ENCODE measurements at places on chromosomes 5 and 9. TPM values are rescaled to one million over a fixed set of nuclear protein-coding genes. Genes with fewer than 3 reads are reported as not detected.

DNA sequence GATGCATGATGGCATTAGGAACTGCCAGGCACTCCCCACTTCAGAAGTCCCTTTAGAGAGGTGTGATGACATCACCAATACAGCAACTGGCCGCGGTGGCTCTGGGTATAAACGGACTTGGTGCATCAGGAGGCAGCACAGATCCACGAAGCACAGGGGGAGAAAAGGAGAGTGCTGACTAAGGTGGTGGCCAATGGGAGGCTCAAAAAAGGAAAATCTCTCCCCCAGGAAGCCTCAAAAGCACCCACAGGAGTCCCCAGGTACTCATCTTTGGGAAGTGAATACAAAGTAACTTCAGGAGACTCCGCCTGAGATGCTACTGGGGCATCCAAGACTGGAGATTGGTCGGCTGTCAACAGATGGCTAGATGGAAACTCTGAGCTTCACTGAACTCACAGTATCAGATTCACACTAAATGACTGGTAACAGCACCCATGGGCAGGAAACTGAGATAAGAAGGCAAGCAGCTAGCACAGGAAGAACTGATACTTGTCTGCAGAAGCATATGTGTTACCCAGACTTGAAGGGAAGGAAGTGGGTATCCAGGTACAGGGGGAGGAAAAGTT lies 7.6 kb downstream of the TTC39B start:
- peaks cover 71% of the 10 kb centered on the region for H3K4me1 ChIP-seq
- peak; percentile 67 for DNase-seq
- H3K36me3 ChIP-seq, result no peaks in the 10 kb centered on the region

GRCh38 chr9:104772714-104773510 lies 9.0 kb downstream of the NIPSNAP3B start:
- no peaks in the 10 kb centered on the region for H3K27me3 ChIP-seq
- no peak overlapping the region for H3K27ac ChIP-seq
- DNase-seq, result no peak
- H3K4me3 ChIP-seq, result no peak overlapping the region
- no peaks in the 10 kb centered on the region for H3K36me3 ChIP-seq

GRCh38 chr5:176875783-176876505 lies 23.2 kb downstream of the HK3 start:
- peaks cover 2% of the 10 kb centered on the region for H3K4me1 ChIP-seq
- no peak overlapping the region for H3K27ac ChIP-seq
- peak; percentile 11 for DNase-seq
- H3K4me3 ChIP-seq, result no peak overlapping the region
- no peaks in the 10 kb centered on the region for H3K36me3 ChIP-seq

DNA sequence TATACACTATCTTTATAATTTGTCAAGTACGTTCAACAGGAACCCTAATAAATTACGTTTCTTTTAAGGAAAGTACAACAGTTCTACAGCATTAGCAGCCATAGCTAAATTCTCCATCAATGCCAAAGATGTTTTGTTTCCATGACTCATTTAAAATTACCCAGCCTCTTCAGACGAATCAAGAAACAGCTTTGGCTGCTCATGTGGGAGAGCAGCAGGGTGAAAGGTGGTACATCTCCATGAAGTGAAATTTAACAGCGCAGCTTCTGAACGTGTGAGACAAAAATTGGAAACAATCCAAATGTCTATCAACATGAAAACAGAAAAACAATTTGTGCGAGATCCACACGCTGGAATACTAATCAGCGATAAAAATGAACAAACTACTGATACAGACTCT lies 327.3 kb upstream of the CDH6 start:
- no peaks in the 10 kb centered on the region for H3K27me3 ChIP-seq
- H3K36me3 ChIP-seq, result no peaks in the 10 kb centered on the region
- H3K27ac ChIP-seq, result no peak overlapping the region

- no peak for DNase-seq
- no peaks in the 10 kb centered on the region for H3K4me1 ChIP-seq
- no peak overlapping the region for H3K27ac ChIP-seq
- no peak overlapping the region for H3K4me3 ChIP-seq
- H3K27me3 ChIP-seq, result no peaks in the 10 kb centered on the region
- no peaks in the 10 kb centered on the region for H3K36me3 ChIP-seq
These were observed 1012.3 kb downstream of the CDH9 start for GRCh38 chr5:26026044-26026443.

GRCh38 chr9:134525841-134526583 lies 115.6 kb upstream of the COL5A1 start:
- H3K4me3 ChIP-seq, result no peak overlapping the region
- H3K36me3 ChIP-seq, result no peaks in the 10 kb centered on the region
- H3K4me1 ChIP-seq, result no peaks in the 10 kb centered on the region
- no peak overlapping the region for H3K27ac ChIP-seq

DNA sequence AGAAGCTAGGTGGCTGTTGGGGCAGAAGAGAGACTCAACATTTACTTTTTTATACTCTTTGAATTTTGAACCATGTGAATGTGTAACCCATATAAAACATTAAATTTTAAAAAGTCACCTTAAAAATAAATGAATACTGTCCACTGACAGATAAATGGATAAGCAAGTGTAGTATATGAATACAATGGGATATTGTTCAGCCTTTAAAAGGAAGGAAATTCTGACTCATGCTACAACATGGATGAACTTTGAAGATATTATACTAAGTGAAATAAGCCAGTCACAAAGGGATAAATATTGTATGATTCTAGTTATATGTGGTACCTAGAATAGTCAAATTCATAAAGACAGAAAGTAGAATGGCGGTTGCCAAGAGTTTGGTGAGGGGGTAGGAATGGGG lies 113.9 kb downstream of the TMEM174 start:
- H3K4me1 ChIP-seq, result no peaks in the 10 kb centered on the region
- H3K4me3 ChIP-seq, result no peak overlapping the region
- no peaks in the 10 kb centered on the region for H3K36me3 ChIP-seq
- DNase-seq, result no peak

GRCh38 chr5:143930561-143930960 lies 118.6 kb downstream of the HMHB1 start:
- no peak for DNase-seq
- no peak overlapping the region for H3K4me3 ChIP-seq
- H3K36me3 ChIP-seq, result no peaks in the 10 kb centered on the region

DNA sequence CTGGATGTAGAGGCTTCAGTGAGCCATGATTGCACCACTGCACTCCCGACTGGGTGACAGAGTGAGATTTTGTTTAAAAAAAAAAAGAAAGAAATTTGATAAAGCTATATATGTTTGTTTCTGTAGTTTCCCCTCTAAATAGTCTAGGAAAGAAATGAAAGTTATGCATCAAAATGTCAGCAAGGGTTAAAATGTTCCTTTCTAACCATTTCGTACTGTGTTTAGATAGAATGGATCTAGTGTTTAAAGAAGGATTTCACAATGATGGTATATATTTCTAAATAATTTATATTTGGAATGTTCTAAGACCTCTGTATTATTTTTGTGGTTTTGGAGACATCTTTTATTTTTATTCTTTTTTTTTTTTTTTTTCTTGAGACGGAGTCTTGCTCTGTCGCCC lies 22.7 kb downstream of the TEK start:
- no peak for DNase-seq
- no peak overlapping the region for H3K27ac ChIP-seq
- H3K4me3 ChIP-seq, result no peak overlapping the region
- no peaks in the 10 kb centered on the region for H3K27me3 ChIP-seq
- no peaks in the 10 kb centered on the region for H3K4me1 ChIP-seq

GRCh38 chr5:130836729-130837649 lies 328.1 kb downstream of the HINT1 start:
- H3K4me3 ChIP-seq, result peak overlapping the region; percentile 82
- no peak for DNase-seq
- H3K27me3 ChIP-seq, result peaks cover 2% of the 10 kb centered on the region
- no peaks in the 10 kb centered on the region for H3K36me3 ChIP-seq

GRCh38 chr9:131801810-131802209 lies 61.9 kb upstream of the RAPGEF1 start:
- H3K36me3 ChIP-seq, result no peaks in the 10 kb centered on the region
- no peak overlapping the region for H3K4me3 ChIP-seq
- no peak overlapping the region for H3K27ac ChIP-seq

DNA sequence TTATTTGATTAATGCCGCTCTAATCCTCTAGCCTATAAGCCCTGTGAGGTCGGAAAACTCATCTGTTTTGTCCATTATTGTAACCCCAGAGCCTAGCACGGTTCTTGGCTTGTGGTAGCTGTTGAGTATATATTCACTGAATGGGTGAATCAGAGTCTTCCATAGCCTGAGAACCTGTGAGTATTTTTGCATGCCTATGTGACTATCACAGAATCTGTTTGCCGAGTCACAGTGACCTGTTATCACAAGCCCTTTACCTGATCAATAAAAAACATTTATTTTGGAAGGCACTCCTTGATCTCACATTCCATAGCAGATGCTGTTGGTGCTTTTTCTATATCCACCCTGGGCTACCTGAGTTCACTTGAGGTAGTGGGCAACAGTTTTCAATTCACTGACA lies 125.0 kb upstream of the STC2 start:
- no peak overlapping the region for H3K4me3 ChIP-seq
- H3K27me3 ChIP-seq, result no peaks in the 10 kb centered on the region
- DNase-seq, result no peak
- no peaks in the 10 kb centered on the region for H3K36me3 ChIP-seq
- H3K27ac ChIP-seq, result no peak overlapping the region

DNA sequence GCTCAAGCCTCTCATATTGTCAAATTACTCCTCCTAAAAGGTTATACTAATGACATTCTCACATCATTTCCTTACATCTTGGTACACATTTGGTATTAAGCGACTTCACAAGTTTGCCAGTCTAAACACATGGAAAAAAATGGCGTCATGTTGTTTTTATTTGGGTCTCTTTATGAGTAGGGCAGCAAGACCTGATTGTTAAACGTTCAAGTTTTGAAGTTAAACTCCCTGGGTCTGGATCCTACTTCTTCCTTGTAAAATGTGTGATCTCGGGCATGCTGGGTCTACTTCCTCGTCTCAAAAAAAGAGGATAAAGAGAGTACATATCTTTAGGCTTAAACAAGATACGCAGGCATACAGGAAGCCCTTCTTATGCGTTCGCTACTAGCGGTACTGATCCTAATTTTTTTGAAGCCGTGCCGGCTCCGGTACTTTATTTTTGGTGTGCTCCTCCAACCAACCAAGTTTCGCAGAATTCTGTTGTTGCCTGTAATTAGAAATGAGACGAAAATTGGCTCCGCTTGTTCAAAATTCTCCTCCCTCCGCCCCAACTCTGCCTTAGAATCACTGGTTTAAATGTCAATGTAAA lies 596 bp upstream of the CDC37L1 start:
- peaks cover 23% of the 10 kb centered on the region for H3K4me1 ChIP-seq
- peak; percentile 6 for DNase-seq
- peak overlapping the region; percentile 98 for H3K4me3 ChIP-seq

- no peak for DNase-seq
- H3K27ac ChIP-seq, result no peak overlapping the region
- H3K36me3 ChIP-seq, result no peaks in the 10 kb centered on the region
These were observed 242.6 kb downstream of the AUH start for GRCh38 chr9:91119142-91119541.

DNA sequence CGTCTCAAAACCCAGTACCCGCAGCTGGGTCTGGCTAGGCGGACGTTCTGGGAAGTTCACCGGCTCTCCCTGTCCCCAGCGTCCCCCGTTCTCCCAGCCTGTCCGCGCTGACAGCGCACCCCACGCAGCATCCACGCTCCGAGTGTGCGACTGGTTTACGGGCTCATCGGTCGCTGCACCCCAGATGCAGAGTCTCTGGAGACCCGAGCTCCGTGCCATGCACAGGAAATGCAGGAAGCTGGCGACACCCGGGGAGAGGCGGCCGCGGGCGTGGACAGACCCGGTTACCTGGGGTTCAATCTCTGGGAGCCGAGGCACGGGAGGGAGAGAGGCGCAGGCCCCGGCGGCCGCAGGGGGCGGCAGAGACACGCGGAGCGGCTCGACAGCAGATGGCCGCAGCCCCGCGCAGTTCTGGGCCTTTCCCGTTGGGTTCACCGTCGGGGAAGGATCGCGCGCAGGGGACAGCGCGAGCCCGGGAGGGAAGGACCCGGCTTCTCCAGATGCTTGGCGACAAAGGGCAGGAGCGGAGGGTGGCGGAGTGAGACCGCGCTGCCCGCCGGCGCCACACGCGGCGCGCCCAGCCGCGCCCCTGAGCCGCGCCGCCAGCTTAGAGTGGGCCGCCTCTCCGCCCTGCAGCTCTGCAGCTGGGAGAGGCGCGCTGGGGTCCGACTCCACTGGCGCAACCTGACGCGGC lies 558 bp downstream of the SHROOM1 start:
- H3K4me1 ChIP-seq, result peaks cover 24% of the 10 kb centered on the region
- H3K27ac ChIP-seq, result no peak overlapping the region
- H3K27me3 ChIP-seq, result peaks cover 19% of the 10 kb centered on the region
- DNase-seq, result peak; percentile 54

DNA sequence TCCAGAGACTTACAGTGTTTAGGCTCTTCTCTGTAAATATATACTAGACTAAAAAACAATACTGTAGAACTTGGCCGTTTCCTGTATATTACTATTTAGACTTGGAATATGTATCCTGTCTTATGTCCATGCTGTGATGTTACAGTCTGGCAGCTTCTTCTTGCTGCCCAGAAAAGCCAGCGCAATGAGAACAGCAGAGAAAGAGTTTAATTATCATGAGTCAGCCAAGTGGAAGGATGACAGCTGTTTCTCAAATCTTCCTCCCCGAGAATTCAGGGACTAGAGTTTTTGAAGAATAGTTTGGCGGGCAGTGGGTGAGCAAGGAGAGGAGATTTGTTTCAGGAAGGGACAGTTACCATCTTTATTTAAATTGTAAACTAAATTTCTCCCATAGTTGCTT lies 37.5 kb downstream of the NAA35 start:
- H3K36me3 ChIP-seq, result peaks cover 64% of the 10 kb centered on the region
- H3K4me1 ChIP-seq, result no peaks in the 10 kb centered on the region
- H3K27me3 ChIP-seq, result no peaks in the 10 kb centered on the region

- no peaks in the 10 kb centered on the region for H3K36me3 ChIP-seq
- no peak overlapping the region for H3K27ac ChIP-seq
- H3K4me3 ChIP-seq, result no peak overlapping the region
- no peak for DNase-seq
These were observed 160.1 kb upstream of the ZNF608 start for GRCh38 chr5:124906339-124907097.

- H3K4me3 ChIP-seq, result no peak overlapping the region
- no peaks in the 10 kb centered on the region for H3K27me3 ChIP-seq
- H3K27ac ChIP-seq, result no peak overlapping the region
These were observed 114.4 kb upstream of the FBXL7 start for GRCh38 chr5:15385553-15385952.

GRCh38 chr5:143405063-143405848 lies 1.8 kb upstream of the NR3C1 start:
- H3K27me3 ChIP-seq, result no peaks in the 10 kb centered on the region
- peak overlapping the region; percentile 87 for H3K4me3 ChIP-seq
- peak; percentile 92 for DNase-seq
- peaks cover 2% of the 10 kb centered on the region for H3K36me3 ChIP-seq

DAPK1 gene
- 0.42 TPM for polyA plus RNA-seq

RAI14 gene
- polyA plus RNA-seq, result not detected

HEMGN gene
- 7.0 TPM for polyA plus RNA-seq

ZNF658 gene
- 1.6 TPM for polyA plus RNA-seq

CATSPER3 gene
- 1.3 TPM for polyA plus RNA-seq

SLC22A4 gene
- not detected for polyA plus RNA-seq

CCNO gene
- polyA plus RNA-seq, result not detected

TSSK1B gene
- not detected for polyA plus RNA-seq
